IPS DF 19.7 (cell line): ENCODE measurements at places on chromosomes 5 and 9.

- DNase-seq, result no peak
These were observed 532.5 kb upstream of the DAP start for GRCh38 chr5:11293523-11293922.

- no peak for DNase-seq
These were observed 478.7 kb downstream of the PRR16 start for GRCh38 chr5:120942596-120943350.

GRCh38 chr5:150285114-150285513, 4.5 kb downstream of the CAMK2A start:
- no peak for DNase-seq

- DNase-seq, result no peak
These were observed 13.6 kb upstream of the ERAP1 start for GRCh38 chr5:96821260-96821916.

DNA sequence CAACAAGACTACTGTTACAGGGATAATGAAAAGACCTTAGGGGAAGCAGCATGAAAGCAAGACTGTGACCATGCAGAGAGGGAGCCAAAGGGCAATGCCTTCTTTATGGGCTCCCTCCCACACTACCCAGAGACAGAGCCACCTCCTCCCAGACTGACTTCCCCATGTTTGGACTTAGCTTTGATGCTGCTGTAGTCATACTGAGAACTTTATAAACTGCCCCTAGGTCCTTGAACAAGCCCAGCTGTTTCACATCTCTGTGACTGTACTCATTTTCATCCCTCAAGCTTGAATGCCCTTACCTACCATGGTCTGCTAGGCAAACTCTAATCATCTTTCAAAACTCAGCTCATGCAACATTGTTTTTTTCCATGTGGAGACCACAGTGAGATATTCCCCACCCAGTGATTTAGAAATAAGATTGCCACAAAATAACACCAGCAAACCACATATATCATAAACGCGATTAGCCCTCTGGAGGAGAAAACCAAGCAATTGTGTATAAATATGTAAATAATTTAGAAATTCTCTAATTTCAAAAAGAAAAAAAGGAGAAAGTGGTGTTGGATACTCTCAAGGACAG, 23.4 kb upstream of the FAM169A start:
- DNase-seq, result no peak

- no peak for DNase-seq
These were observed 39.7 kb downstream of the ACTL7B start for GRCh38 chr9:108816037-108816436.

- DNase-seq, result peak; percentile 5
These were observed 21.2 kb upstream of the MLANA start for GRCh38 chr9:5869315-5870019.

DNA sequence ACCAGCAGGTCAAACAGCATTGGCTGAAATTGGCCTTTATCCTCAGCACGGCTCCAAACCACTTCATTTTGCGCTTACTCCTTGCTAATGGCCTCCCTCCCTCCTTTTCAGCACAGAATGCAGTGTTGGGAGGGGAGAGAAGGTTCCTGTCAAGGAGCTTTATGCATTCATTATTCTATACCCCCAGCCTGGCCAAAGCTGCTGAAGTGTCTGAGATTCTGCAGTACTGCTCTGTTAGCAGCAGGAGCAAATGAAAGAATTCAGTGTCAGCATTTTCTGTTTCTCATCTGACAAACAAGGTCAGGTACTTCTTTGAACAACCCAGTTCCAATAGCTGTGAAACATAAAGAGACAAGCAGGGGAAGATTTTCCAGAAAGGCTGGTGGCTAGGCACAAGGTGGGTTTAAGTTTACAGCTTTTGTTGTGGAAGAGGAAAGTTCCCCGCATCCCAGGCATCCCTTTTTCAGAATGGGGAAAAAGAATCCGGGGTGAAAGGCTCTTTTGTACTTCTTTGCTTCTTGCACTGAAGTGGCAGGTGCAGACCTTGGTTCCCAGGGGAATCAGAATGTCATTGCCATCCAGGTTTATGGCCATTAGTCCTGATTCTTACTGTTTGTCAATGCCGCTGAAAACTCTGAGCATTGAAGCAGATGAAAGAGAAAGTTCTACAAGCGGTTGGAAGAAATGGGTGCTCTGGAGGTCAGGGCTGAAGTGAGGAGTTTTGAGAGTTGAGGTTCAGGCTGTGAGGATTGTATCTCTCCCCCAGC, 109.3 kb upstream of the APC start:
- no peak for DNase-seq

DNA sequence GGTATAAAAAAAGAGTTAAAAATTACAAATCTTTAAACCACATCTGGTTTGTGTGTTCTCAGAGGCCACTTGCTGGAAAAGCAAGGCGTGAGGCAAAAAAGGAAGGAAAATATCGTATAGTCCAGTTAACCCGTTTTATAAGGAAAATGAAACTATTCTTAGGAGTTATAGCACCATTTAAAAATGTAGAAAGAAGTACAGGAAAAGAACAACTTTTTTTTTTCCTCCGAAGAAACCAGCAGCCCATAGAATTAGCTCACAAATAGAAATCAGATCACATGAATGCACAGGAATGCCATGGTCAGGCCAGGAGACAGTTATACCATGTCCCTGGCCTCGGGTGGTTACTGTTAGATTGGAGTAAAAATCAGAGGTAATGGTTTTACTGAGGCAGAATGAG, 241.6 kb downstream of the FBXL7 start:
- no peak for DNase-seq

DNA sequence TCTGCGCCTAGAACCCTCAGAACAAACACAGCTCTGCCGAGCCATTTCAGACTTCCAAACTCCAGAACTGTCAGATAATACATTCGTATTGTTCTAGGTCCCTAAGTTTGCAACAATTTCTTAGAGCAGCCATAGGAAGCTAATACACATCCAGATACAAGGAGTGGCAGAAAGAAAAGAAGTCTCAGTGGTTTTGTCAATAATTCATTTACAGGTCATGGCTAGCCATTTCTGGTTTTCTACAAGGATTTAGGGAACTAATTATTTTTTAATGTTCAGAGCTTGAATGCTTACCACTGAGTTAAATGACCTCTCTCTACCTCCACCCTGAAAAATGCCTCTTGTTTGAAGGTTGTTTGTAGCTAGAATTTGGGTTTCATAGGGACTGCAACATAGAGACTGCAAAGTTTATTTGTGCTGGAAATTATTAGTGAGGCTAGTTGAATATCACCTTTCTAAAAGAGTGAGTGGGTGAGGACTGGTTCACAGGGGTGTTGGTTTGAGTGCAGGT, 15.5 kb upstream of the ERMP1 start:
- no peak for DNase-seq

- DNase-seq, result no peak
These were observed 714 bp downstream of the UBE2D2 start for GRCh38 chr5:139561655-139562451.

DNA sequence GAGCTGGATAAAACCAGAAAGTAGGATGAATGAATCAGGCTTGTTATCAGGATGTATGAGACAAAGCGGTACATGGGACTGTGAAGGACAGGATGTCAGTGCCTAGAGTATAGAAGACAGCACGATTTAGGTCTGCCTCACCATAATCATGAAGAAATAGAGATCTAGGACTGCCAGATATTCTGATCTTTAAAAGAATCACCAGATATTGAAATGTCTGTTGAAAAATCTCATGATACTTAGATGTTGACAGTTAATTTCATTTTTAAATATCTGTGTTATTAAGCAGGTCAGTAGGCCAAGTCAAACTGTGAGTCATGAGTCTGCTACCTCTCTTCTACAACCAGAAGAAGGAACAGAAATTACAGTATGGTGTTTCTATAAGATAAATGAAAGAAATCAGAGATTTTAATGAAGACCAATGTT, 65.0 kb downstream of the ST8SIA4 start:
- no peak for DNase-seq

- no peak for DNase-seq
These were observed 63.8 kb upstream of the AFAP1L1 start for GRCh38 chr5:149207831-149208230.

GRCh38 chr5:168260353-168261226, 30.9 kb upstream of the WWC1 start:
- DNase-seq, result no peak

GRCh38 chr5:107508097-107508496, 162.6 kb downstream of the EFNA5 start:
- no peak for DNase-seq

- no peak for DNase-seq
These were observed at the start of gene BRD3 for GRCh38 chr9:134067904-134068743. Gene BRD3 (minus strand): TSS chr9:134068026. CDS start chr9:134053477, 14,549 bp downstream.

DNA sequence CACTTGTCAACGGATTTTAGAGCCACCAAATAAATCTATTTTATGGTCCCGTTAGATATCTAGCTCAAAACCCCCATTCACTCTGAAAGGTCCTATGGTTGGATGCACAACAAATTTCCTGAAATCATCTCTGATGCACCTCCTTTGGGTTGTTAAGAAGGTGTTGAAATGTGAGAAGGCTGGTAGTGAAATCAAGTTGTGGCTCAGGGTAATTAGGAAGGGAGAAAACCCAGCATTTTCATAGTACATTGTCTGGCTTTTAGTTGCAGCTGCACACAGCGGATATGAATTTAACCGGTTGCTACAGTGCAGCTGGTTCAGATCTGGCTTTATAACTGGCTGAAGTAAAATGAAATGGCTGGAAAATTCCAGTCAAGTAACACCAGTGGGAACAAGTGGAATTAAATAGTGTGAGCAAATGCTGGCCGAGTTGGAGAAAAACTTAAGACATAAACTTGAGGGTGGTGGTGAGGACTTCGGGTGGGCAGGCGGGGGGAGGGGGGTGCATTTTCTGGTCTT, 17.6 kb downstream of the RGMB start:
- DNase-seq, result no peak

DNA sequence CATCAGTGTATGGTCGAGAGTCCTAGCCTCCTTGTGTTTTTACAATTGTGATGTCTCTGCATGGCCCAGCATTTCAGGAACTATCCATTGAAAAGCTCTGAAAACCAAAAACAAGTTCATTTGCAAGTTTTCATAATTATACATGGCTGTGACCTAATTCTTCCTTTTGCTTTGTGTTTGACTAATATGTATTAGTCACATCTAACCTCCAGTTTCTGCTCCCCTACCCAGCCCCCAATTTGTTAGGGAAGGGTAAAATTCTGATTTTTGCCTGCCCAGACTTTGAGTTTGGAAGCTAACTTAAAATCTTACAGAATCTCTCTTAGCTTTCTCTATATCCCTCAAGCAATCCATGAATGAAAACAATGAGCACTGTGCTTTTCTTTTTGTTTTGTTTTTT, 128.2 kb upstream of the SEMA6A start:
- DNase-seq, result no peak

GRCh38 chr5:132979367-132979940, 16.0 kb upstream of the AFF4 start:
- DNase-seq, result no peak

DNA sequence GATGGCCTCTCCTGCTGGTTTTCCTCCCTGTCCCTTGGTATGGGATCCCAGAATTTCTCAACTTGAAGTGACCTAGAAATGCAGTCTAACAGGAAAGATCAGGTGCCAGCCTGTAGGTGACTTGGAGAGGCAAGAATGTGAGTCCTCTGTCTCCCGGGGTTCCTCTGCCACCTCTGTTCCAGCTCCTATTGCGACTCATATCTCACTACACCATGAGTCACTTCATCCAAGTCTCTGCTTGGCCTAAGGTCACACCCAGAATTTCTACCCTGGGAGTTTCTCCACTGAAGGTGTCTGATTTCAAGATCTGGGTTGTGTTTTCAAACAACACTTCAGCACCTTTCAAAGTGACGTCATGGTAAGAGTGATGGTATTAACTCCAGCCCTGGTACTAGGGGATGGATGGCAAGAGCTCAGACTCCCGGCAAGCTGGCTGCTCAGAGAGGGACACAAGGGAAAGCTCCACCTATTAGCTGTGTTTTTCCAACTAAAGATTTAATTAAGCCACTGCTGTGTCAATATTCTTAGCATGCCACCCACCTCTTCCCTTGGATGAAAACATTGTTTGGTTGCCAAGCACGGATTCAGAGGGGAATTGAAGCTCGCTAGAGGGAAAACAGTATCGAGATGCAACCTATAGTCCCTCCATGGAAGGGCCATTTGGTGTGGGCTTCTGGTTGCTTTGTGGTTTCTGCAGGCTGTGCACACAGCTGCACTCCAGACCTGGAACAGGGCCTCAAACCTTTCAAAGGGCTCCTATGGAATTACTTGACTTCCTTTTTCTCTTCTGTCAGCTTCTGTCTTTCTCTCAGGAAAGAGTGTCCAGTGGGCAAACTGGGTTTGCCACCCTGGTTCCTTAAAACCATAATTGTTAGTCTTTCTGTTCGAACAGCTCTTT, 205.7 kb downstream of the GAS1 start:
- DNase-seq, result no peak

- no peak for DNase-seq
These were observed 30.2 kb downstream of the MLANA start for GRCh38 chr9:5920860-5921328.

- no peak for DNase-seq
These were observed 87.9 kb upstream of the FSD1L start for GRCh38 chr9:105359892-105360291.

GRCh38 chr9:93007529-93008058, 50.9 kb upstream of the SUSD3 start:
- no peak for DNase-seq
